ENCODE measurements at places on chromosomes 12 and 14. TPM values are rescaled to one million over a fixed set of nuclear protein-coding genes. Genes with fewer than 3 reads are reported as not detected.

CCDC177 gene
- not detected for total RNA-seq

LGR5 gene
- not detected for total RNA-seq

TSPAN8 gene
- total RNA-seq: not detected

PAH gene
- not detected for total RNA-seq

FAM90A1 gene
- total RNA-seq: 0.46 TPM

GDF3 gene
- not detected for total RNA-seq

KRT6C gene
- not detected for total RNA-seq

ACVR1B gene
- total RNA-seq: 10.8 TPM

SCNN1A gene
- 0.46 TPM for total RNA-seq

HELB gene
- 0.89 TPM for total RNA-seq

GATC gene
- 12.1 TPM for total RNA-seq

OVCH1 gene
- 0.24 TPM for total RNA-seq

NAV3 gene
- 2.6 TPM for total RNA-seq

LALBA gene
- not detected for total RNA-seq

ESYT1 gene
- total RNA-seq: 33.6 TPM

KRT86 gene
- not detected for total RNA-seq

PLEKHH1 gene
- 7.3 TPM for total RNA-seq

TC2N gene
- 12.6 TPM for total RNA-seq

AMN gene
- total RNA-seq: 0.14 TPM

LYZ gene
- total RNA-seq: 49.2 TPM

ARMH4 gene
- total RNA-seq: 5.5 TPM

SOS2 gene
- 35.6 TPM for total RNA-seq

ENDOU gene
- total RNA-seq: not detected

ADAM20 gene
- total RNA-seq: 0.35 TPM

SYCP3 gene
- total RNA-seq: not detected

SYT10 gene
- total RNA-seq: not detected

SOCS2 gene
- total RNA-seq: 7.2 TPM

IL31 gene
- total RNA-seq: not detected

BLOC1S1 gene
- total RNA-seq: 128 TPM

AICDA gene
- total RNA-seq: 0.08 TPM

RPS6KA5 gene
- 10.6 TPM for total RNA-seq

ESPL1 gene
- 0.97 TPM for total RNA-seq

FAIM2 gene
- total RNA-seq: 20.5 TPM

NELL2 gene
- not detected for total RNA-seq

TRIM9 gene
- total RNA-seq: 0.62 TPM

CABP1 gene
- 5.5 TPM for total RNA-seq

TMPRSS12 gene
- total RNA-seq: not detected

L3HYPDH gene
- total RNA-seq: 8.8 TPM

GRIP1 gene
- 5.4 TPM for total RNA-seq

UTP20 gene
- 5.7 TPM for total RNA-seq

SMIM41 gene
- total RNA-seq: 0.16 TPM

RNASE3 gene
- not detected for total RNA-seq

CRACR2A gene
- total RNA-seq: 4.5 TPM

NKX2-1 gene
- not detected for total RNA-seq

HOXC13 gene
- not detected for total RNA-seq

ANO2 gene
- total RNA-seq: 19.5 TPM
